Right hindlimb (tissue), 1 donor: ENCODE measurements at places on chromosomes 6 and 20.

DNA sequence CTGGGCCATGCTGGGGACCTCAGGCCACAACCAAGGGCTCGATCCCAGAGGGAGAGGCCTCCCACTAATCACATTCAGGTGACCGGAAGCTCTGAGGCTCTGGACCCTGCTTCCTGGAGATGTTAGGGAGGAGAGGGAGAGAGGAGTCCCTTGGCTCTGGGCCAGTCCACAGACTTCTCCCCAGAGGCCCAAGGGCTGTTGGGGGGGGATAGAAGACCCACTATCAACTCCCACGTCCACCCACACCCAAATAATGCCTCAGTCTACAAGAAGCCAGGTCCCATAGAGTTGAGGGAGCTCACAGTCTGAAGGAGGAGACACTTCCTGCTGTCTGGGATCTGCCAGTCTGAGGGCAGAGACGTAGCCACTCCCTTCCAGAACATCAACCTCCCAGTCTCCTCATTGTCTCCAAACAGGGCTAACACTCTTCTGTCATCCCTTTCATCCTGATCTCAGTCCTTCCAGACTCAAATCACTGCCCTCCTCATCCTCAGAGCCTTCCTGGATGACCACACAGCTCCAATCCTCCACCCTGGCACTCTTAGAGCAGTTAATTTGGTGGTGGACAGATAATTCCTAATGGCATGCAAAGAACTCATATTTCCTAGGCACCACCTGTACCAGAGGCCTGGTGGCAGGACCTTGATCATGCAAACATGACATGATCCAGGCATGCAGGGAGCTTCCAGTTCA lies 69.9 kb downstream of the MRPL14 start:
- DNase-seq: no peak

- DNase-seq: no peak
These were observed 442.2 kb upstream of the MAN1A1 start for GRCh38 chr6:119791736-119792135.

DNA sequence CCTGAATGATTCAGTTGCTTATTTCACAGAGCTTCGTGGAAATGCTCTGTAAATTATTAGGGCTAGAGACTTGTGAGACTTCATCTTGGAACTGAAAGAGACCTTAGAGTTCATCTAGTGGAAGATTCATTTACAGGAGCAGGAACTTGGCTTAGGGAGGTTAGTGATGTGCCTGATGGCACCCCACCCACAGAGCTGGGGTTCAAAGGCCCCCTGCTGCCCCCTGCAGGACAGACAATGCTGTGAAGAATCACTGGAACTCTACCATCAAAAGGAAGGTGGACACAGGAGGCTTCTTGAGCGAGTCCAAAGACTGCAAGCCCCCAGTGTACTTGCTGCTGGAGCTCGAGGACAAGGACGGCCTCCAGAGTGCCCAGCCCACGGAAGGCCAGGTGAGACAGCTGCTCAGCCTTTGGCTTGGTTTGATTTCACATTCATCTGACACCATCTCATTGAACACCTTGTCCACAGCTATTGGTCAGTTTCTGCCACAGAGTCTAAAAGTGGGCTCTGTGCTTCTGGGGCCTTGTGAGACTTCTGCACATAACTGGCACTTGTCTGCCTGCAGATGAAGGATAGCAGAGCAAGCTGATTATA lies 25.1 kb downstream of the MYBL2 start:
- DNase-seq: peak; percentile 31

GRCh38 chr20:48735112-48735511 lies 92.7 kb downstream of the PREX1 start:
- no peak for DNase-seq

DNA sequence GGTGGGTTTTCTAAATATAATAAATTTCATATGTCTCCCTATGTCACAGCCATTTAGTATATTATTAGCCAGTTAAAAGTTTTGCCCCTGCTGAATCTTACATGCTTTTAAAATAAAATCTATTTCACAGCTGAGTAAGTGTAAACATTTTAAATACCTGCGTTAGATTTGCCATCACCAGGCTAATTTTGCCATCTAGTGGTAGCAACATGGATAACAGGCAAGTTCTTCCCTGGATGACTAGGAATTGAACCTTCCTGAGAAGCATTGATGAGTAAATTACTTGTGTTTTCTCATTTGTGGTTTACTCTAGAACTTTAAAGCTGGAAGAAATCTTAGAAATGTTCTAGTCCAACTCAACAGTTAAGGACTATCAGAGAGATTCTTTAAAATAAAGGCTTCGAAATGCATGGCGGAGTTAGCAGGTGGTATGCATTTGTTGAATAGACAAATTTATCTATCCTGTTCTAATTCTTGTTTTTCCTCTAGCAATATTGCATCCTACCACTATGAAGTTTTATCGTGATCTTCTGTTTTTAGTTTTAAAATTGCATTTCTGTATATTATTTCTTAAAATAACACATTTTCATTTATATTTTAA lies 2.6 kb downstream of the PRSS35 start:
- peak; percentile 31 for DNase-seq

DNA sequence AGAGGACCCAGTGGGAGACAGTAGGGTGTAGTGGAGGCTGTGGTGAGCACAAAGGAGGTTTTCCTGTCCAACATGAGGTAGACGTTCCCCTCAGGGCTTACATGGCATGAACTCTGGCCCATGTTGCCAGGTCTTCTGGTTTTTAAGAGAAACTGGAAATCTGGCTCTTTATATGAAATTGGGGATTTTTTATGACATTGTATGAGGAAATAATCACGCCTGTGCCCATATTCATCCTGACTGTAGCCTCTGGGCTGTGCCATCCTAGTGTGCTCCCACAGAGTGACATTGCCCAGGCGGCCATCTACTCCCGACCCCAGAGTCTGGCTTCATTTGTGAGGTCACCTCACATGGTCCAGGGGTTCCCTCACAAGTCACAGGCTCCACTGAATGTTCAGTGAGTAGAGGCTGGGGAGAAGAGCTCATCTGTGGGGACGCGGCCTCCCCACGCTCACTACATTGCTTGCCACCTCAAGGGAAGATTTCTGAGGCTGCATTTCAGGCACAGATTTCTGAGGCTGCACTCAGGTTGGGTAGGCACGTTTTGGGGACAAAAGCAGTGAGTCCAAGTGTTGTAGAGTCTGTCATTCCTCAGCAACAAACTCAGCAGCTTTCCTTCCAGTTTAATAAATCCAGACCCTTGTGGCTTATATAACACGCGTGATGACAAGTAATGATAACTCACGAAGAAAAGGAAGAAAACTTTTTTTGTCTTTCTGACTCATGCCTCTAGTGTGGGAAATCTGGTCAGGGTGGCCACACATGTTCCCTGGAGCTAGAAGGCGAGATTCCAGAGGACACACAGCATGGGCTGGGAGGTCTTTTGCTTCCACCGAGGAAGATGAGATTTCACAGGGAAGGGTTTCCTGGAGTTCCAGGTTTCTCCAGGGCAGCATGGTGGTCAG lies 41.7 kb downstream of the SLC24A3 start:
- DNase-seq: no peak
